ENCODE measurements at places on chromosomes 5 and 9. TPM values are rescaled to one million over a fixed set of nuclear protein-coding genes. Genes with fewer than 3 reads are reported as not detected.

Gene PCDHA11
- 22.8 TPM for total RNA-seq

Gene ZNF300
- total RNA-seq = 48.4 TPM

Gene PCDHA1
- total RNA-seq = 13.8 TPM

Gene FAM151B
- 22.6 TPM for total RNA-seq

Gene TMEM232
- total RNA-seq = 39.9 TPM

Gene OBP2B
- total RNA-seq = not detected

Gene C1QTNF3
- total RNA-seq = 16.1 TPM

Gene SPATA31E1
- not detected for total RNA-seq

Gene BAAT
- 0.23 TPM for total RNA-seq

All from diencephalon (tissue), 1 donor.